ENCODE measurements at places on chromosomes 13 and 19.

GRCh38 chr13:42305503-42305902, 33.6 kb downstream of the AKAP11 start:
- no peak for DNase-seq

DNA sequence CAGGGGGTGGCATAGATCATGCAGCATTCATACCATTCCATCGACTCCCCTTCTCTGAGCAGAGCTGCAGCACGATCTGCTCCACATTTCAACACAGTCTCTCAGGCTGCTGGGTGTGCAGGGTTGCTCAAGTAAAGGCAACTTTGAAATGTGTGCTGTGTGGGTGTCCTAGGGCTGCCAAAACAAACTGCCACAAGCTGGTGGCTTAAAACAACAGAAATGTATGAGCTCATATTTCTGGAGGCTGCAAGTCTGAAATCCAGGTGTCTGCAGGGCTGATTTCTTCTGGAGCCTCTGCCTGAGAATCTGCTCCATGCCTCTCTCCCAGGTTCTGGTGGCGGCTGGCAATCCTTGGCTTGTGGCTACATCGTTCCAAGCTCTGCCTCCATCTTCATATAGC, 63.7 kb upstream of the WDFY2 start:
- no peak for DNase-seq

DNA sequence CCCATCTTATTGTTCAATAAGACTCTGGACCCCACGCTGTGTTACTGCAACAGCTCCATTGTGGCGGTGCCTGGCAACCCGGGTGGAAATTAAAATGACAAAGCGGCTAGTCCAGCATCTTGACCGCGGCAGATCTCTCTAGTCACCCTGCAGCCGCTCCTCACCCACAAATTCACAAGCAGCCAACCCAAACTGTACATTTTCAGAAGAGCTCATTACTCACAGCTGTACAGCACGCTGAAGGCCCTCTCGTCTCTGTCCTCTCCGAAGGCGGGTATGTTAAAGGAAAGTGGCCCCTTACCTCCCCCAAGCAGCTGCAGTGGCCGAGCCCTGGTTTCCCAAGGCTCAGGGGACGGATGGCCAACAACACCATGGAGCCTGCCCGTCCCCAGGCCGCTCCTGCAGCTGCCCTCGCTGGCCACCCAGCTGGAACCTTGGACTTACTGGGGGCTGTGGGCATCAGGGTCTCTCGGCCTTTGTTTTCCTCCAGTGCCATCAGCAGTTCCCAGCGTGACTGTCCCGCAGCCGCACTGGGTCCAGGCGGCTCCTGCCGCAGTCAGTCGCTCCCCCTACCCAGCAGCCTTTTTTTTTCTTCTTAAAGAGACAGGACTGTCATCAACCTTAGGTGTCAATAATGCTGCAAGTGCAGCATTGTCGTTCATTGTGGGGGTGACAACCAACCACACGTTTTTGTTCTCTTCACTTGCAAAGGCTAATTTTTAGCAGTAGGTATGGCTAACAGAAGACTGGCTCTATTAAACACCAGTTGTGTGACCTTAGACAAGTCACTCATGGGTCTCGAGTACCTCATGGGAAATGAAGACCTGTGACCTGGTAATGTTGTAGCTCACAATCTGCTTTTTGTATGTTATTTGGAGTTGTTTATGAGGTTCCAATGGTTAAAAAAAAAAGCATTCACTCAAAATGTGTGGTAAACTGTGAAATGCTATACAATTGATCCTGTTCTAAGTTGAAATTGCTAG, at the start of gene SACS:
SACS (minus strand) TSS at position 532 of the 983 bp plus-strand sequence. CDS start 22,463 bp downstream, outside the sequence.
- DNase-seq: no peak

DNA sequence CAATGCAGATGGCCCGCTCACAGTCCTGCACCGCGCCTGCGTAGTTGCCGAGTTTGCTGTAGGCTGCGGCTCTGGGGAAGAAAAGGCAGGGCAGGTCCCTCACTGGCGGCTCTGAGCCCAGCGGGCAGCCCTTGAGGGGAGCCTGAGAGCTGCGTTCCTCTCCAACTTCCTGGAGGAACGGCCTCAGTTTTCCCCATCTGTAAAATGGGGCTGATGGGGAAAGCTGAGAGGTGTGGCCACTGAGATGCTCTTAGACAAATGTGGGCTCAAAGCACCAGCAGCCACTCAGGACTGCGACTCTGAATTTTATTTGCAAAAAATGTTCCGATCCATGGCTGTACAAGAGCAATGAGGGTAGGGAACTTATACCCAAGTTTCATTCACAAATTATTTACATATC, 19.4 kb downstream of the SGTA start:
- no peak for DNase-seq

GRCh38 chr19:54206831-54207177, 6.1 kb downstream of the RPS9 start:
- no peak for DNase-seq

DNA sequence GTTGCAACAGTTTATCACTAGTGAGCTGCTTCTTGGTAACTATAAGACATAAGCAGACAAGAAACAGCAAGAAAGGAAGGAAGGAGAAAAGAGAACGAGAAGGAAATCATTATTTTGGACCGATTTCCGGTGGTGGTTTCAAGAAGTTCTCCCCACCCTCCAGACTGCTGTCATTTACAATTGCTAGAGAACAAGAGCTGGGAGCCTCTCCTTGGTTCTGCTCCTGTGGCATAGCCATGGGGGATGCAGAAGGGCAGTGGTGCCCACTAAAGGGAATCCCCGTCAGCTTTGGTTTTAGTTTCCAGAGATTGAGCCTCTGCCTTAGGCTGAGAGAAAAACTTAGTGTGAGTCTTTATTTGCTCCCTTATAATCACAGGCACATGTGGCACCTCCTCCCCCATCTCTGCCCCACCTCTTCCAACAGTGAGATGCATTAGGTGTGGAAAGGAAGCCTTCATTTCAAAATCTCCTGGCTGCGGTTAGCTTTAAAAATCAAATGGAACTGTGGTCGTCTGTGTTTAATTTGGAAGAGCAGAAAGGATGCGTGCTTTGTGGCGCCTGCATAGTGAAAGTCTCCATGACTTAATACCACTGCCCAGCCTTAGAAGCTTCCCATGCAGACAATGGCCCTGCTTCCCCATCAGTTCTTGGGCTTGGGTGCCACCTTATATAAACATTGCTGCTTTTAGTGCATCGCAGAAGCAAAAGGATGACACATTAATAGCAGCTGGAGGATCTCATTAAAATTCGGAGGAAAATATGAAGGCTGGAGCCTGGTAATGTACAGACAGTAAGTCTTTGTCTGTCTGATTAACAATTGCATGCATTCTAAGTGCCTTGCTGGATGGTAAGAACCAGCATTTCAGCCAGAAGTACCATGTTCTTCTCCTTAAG, 25.0 kb downstream of the LRCH1 start:
- no peak for DNase-seq

DNA sequence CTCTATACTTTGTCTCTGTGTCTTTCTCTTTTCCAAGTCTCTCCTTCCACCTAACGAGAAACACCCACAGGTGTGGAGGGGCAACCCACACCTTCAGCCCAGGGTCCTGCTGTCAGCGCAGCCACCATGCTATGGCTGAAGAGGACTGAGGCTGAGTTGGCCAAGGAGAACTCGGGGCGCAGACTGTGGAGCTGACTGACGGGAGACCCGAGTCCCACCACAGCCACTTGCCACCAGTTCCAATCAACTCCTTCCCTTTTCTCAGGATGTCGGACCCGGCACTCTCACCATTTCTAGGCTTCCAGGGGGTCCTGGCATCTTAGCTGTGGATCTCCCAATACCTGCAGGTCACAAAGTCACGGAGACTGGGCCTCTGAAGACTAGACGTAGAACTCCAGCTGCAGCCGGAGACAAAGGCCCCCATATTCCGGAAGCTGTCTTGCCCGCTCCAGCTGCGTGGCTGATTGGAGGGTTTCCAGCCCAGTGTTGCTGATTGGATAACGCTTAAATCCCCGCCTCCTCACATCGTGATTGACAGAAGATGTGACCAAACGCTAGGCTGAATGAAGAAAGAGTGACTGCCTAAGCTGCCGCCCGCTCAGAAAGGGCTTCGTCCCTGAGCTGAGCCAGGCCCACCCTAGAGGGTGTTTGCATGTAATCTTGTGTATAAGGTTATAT, 63.6 kb downstream of the ZNF429 start:
- DNase-seq: no peak

DNA sequence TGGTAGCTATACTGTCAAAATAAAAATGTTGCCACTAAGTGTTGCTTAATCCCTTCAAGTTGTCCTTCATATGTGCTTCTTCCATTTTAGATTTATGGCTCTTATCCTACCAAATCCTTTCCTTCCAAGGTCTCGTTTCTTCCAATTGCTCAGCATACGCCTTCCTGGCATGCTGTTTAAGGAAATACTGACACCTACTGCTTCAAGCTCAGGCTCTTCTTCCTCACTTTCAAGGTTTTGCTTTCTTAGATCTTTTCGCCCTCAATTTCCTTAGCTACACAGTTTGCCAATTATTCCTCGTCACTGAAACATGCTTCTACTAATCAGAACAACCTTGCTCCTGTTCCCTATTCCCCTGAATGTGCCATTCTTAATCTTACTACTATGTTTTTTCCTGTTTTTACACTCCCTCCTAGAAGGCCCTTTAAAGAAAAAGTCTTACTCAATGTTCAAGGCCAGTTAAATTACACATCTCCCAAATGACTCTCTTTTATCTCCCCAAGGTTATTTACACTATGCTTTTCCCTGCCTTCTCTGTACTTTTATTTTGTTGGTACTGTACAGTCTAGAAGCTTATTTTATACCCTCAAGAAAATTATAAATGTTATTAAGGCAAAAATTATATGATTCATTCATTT, 343.1 kb downstream of the MZT1 start:
- no peak for DNase-seq

GRCh38 chr13:84686973-84687372, 804.7 kb upstream of the SLITRK1 start:
- DNase-seq: no peak

DNA sequence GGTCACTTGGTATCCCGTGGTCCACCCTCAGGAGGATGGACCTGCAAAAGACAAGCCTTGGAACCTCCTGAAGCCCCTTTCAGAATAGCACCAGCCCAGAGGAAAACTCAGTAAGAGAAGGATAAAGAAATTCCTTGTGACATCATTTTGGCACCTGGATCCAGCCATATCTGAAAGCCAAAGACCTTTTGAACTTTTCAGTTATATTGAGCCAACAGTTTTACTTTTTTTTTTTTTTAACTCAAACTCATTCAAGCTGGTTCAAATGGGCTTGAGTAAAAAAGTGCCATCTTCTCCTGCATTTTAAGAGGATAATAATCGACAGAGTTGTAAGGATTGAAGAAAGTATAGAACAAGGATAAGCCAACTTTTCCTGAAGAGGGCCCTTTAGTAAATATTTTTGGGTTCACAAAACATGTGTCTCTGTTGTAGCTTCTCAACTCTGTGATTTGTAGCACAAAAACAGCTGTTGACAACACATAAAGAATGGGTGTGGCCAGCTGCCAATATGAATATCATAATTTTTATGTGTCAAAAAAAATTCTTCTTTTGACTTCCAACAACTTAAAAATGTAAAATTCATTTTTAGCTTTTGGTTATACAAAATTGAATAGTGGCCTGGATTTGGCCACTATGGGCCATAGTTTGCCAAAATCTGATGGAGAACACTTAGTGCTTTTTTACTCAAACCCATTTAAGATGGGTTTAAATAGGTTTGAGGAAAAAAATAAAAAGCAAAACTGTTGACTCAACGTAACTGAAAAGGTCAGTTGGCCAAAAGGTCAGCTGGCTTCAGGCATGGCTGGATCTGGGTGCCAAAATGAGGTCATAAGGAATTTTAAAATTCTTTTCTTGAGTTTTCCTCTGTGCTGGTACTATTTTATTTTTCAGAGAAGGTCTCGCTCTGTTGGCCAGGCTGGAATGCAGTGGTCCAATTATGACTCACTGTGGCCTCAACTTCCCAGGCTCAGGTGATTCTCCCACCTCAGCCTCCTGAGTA, 50.7 kb downstream of the ACSBG2 start:
- no peak for DNase-seq

DNA sequence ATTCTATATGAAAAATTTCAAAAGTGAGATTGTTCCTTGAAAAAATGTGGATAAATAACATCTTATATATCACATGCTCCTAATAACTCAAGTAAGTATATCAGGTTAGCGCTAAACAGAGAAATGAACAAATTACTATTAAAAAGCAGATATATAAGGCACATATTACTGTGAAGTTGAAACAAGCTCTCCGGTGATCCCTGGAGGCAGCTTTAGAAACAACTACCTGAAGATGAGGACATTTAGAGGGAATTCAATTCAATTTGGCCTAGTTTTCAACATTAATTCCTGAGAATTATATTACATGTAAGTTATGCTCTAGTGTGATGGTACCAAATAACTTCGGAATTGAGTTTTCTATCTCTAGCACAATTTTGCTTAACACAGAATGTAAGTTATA, 1373.6 kb upstream of the SPRY2 start:
- no peak for DNase-seq

DNA sequence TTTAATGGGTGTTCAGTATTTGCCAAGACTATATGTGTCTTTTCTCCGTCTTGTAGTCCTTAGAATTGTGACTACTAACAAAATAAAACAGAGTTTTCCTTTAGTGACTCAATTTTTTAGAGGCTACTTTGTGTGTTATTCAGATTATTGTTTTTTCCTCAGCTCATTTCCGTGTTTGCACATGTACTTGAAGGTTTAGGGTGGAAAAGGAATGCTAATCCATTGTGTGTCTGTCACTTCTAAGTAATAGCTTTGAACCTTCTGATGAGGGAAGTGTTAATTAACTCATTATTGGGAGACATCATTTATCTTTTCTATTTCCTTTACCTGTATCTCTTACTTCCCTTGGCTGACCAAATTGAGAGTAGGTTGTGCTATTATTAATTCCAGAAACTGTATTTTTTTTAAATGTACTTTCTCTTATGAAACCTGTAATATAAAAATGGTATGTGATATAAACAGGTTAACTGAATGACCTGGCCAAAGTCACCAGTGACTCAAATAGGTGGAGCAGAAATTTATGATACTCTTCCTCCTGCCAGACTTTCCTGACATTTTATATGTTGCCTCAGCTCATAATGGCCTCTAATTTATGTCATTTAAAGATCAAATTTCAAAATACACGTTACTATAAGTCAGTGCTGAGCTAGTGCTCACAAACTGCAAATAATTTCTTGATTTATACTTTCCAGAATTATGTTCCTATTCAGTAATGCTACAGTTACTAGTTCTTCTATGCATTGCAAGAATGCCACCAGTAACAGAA, 88.8 kb downstream of the LMO7 start:
- DNase-seq: no peak

DNA sequence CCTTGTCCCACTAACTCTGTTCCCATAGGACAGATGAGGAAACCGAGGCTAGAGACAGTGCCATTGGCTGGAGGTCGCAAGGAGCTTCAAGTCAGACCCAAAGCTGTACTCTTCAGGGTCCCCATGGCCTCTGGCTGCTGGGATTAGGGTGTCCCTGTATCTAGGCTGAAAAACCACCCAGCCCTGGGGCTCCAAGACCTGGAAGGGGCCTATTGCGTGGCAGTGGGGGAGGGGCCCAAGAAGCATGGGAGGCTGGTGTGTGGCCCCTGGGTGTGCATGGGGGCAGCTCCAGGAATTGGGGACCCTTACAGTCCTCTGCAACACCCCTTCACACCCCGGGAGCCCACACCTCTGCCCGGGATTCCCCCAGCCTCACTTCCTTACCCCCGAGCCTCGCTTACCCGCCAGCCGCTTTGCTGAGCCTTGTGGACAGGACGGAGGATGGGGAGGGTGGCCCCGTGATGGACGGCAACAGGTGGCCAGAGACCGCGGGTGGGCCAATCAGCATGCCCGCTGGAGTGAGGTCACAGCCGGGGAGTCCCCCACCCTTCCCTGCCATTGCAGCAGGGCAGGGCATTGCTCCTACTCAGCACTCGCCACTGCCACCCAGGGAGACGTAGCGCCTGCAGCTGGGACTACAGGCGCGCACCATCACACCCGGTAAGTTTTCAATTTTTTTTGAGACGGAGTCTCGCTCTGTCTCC, at the start of gene JSRP1:
JSRP1 (minus strand) TSS at position 436 of the 704 bp plus-strand sequence. CDS start 1,103 bp downstream, outside the sequence.
- DNase-seq: peak; percentile 49

- DNase-seq: no peak
These were observed 19.0 kb upstream of the NCCRP1 start for GRCh38 chr19:39177736-39178135.

Data from GM06990 (cell line).